ENCODE measurements at places on chromosomes 12 and 14.

GRCh38 chr14:104735830-104736642, 12.0 kb downstream of the ADSS1 start:
- DNase-seq: no peak

DNA sequence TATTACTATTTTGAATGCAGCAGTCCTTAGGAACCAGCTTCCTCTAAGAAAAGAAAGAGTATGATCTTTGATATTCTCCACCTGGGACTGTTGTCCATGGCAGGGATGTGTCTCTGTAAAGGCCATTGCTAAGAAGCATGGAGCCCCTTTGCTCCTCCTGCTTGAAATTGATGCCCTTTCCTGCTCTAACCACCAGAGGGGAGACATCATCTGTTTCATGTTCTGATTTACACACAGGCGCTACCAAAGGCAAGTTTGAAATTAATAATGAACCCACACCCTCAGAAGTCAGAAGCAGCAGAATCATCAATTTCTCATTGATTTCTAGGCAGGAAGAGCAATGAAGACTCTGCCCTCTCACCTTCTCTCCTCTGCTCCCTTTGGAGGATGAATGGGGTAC, 253.8 kb downstream of the RMST start:
- DNase-seq: peak; percentile 4

DNA sequence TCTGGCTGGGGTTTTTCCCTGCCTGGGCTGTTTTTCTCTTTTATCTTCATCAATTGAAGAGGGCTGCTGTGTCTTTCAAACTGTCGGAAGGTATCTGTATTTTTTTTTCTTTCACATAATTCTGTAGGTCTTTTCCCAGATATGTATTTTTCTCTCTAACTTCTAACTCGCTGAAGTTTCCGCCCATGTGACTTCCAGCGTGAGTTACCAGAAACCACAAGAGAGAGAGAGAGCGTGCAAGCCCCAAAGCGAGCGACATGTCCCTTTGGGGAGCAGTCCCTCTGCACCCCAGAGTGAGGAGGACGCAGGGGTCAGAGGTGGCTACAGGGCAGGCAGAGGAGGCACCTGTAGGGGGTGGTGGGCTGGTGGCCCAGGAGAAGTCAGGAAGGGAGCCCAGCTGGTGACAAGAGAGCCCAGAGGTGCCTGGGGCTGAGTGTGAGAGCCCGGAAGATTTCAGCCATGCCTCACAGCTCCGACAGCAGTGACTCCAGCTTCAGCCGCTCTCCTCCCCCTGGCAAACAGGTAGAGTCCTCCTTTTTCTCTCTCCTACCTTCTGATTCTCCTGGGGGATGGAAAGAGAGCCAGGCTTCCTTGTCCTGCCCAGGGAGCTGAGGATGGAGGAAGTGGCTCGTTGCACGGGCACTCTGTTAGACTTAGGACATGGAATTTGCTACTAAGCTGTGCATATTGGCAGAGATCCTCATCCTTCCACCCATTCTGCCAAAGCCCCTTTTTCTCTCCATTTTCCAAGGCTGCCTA, at the start of gene BATF:
Gene BATF, plus strand, starts transcription at position 246 of the 759 bp plus-strand sequence. Its CDS starts 214 bp downstream, at position 460.
- peak; percentile 92 for DNase-seq

GRCh38 chr14:55105991-55106390, 23.1 kb upstream of the LGALS3 start:
- DNase-seq: no peak

- DNase-seq: no peak
These were observed 273.1 kb downstream of the RPS29 start for GRCh38 chr14:49313108-49313507.

GRCh38 chr12:45379261-45379660, 163.4 kb downstream of the ANO6 start:
- DNase-seq: peak; percentile 23

DNA sequence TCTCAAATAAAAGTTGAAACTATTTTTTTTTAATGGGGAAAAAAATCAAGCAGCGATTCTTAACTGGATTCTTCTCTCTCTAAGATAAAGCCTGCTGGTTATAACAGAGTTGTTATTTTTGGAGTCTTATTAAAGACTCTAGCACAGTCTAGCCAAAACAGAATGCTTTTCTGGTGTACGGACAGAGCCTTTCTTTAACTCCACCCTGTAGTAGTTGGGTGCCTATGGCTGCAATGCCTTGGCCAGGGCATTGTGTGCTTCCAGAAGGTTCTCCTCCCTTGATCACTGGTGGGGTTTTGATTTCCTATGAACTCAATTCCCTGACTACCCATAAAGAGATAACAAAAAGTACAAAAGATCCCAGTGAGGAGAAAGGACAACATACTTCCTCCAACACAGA, 35.7 kb upstream of the TC2N start:
- no peak for DNase-seq

- no peak for DNase-seq
These were observed 40.8 kb downstream of the ARF6 start for GRCh38 chr14:49933704-49934103.

DNA sequence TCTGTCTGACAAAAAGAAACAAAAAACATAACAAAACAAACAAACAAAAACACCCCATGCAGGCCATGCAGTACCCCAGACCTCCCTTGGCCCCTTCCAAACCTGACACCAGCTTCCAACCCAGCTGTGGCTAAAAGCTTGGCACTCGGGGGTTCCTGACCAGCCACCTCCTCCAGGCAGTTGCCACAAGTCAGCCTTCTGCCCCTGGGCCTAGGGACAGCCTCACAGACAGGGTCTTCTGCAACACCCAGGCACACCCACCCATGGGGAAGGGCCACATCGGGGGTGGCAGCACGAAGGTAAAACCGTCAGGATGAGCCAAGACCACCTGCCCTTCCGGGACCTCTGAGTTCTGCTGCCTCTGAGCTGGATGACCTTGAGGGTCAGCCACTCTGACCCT, 10.7 kb upstream of the TMEM119 start:
- no peak for DNase-seq

GRCh38 chr12:54189198-54189539, 384 bp upstream of the SMUG1 start:
- no peak for DNase-seq

GRCh38 chr12:111330800-111331752, 37.8 kb downstream of the PHETA1 start:
- peak; percentile 85 for DNase-seq

DNA sequence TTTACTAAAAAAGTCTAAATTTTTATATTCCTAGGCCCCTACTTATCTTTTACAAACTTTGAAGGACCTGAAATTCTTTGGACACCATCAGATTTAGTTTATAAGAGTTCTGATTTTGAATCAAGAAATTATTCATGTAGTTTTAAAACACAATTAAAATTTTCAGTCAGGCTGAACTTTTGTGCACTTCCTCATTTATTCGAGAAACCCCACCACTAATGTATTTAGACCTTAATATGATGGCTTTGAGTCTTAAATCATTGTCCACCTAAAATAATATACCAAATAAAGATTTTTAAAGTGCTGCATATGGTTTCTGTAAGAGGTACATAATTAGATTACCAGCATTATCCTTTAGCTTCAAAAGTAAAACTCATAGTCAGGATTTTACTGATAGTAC, 103.4 kb downstream of the PAWR start:
- DNase-seq: no peak

DNA sequence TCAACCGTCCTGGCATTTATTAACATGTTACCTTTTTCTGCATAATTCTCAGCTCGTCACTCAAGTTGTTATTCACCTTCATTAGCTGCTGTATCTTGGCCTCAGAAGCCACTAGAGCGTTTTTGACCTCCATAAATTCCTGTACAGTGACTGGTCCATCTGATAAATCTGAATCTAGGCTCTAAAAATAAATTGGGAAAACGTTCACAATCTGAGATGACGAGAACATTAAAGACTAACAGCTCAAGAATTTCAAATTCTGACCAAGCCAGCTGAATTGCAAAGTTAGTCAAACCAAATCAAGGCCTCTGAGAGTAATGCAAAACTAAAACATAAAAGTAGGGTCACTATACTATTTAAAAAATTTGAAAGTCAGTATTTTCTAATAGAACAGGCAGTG, 45.0 kb downstream of the GIT2 start:
- DNase-seq: no peak

- DNase-seq: peak; percentile 15
These were observed 69.4 kb downstream of the ARMH4 start for GRCh38 chr14:58082491-58083098.

- DNase-seq: peak; percentile 77
These were observed 65.2 kb downstream of the PAPOLA start for GRCh38 chr14:96567289-96567899.

GRCh38 chr12:5864301-5864700, 80.8 kb downstream of the ANO2 start:
- DNase-seq: no peak

DNA sequence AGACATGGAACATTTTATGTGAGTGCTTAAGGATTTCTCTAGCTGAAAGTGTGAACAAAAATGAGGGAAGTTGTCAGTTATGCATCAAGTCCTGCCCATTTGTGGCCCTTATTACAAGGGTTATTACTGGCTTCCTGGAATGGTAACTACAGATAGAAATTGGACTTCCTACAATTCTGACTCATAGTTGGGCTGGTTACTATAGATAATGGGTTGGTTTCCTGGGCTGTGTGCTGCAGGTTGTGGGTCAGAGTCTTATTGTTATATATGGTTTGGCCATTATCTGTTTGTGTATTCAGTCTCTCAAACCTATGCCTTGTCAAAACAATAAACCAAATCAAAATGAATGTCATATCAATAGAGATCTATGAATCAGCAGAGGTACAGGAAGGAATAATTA, 313.7 kb downstream of the ADAMTS20 start:
- DNase-seq: peak; percentile 65

DNA sequence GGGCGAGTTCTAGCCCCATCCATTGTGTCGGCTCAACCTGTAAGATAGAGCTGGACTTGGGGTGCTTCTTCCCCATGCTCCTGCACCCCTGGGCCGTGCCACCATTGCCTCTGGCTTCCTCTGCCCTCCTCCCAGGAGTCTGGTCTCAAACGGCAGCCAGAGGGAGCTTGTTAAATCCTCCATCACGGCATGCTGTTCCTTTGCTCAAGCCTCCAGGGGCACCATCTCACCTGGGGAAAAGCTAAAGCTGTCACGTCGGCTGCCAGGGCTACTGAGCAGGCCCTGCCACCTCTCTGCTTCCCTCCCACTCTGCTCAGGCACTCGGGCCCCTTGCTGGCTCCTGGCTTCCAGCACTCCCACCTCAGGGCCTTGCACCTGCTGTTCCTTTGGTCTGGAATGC, 140.4 kb downstream of the RBM19 start:
- DNase-seq: no peak

- peak; percentile 96 for DNase-seq
These were observed 23.1 kb downstream of the ANG start for GRCh38 chr14:20711685-20712084.

DNA sequence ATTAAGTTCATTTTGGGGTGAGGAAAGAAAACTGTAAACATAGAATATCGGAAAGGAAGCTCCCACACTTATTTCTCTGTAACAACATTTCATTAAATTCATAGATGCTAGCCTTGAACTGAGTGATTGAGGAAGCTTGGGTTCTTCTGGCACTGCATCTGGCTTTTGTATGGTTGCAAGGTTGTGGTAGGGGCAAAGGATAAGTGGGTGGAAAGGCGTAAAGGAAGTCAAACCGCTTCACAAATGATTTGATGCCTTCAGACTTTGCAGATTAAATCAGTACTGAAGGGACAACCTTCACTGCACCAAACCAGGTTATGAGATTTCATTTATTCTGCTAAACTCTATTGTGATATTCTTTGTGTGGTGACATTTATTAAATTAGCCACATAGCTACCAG, 28.1 kb upstream of the PAX9 start:
- no peak for DNase-seq

DNA sequence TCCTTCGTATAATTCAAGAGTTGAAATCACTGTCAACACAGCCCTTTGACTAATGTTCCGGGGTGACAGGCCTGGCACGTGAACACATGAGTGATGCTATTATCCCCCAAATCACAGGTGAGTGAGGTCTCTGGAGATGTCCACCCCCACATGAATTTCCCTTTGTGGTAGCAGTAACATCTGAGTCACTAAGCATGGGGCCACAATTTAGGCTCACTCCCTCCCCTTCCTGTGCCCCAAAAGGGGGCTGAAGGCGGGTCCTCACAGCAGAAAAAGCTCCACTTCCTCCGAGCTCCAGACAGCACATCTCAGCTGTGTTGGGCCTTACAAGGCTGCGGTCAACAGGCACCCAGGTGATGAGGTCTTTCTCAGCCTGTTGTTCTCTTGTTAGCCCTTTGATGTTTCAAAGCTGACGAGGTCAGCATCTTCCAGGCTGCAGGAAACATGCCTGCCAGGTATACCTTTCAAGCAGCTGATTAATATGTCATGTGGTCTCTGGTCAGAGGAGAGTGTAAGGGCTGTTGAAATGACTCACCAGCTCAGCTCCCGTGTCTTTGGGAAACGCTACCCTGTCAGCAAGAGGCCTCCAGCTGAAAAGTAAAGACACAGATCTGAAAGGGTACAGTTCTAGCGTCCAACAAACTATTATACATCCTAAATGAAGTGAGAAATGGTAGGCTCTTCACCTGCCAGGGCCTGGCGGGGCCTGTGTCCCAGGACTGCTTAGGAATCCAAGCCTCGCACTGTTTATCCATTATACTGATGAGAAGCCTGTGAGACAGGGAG, 107.3 kb downstream of the ZFP36L1 start:
- DNase-seq: peak; percentile 44

GRCh38 chr12:112812600-112813406, 21.3 kb downstream of the RPH3A start:
- peak; percentile 18 for DNase-seq

- no peak for DNase-seq
These were observed 13.8 kb downstream of the TMED10 start for GRCh38 chr14:75162631-75163030.

- DNase-seq: no peak
These were observed 6.5 kb downstream of the WSCD2 start for GRCh38 chr12:108135627-108136026.

DNA sequence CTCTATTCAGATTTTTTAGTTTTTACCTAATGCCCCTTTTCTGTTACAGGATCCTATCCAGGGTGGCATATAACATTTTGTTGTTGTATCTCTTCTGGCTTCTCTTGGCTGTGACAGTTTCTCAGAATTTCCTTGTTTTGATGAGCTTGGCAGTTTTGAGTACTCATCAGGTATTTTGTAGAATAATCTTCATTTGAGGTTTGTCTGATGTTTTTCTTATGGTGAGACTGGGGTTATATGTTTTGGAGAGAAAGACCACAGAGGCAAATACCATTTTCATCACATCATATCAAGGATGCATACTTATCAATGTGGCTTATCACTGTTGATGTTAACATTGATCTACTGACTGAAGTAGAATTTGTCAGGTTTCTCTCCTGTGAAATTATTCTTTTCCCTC, 14.0 kb upstream of the LYZ start:
- no peak for DNase-seq

GRCh38 chr12:32887058-32887457, 9.5 kb downstream of the PKP2 start:
- no peak for DNase-seq
